Stimulated activated memory B cell treated with anti-CD40 and anti-IgM and Interleukin-4, amounts not matched to agents 10 μg/mL and 1 μg/mL and 100 μg/mL, for 72 hours (primary cell): ENCODE measurements at places on chromosomes 2 and 18.

DNA sequence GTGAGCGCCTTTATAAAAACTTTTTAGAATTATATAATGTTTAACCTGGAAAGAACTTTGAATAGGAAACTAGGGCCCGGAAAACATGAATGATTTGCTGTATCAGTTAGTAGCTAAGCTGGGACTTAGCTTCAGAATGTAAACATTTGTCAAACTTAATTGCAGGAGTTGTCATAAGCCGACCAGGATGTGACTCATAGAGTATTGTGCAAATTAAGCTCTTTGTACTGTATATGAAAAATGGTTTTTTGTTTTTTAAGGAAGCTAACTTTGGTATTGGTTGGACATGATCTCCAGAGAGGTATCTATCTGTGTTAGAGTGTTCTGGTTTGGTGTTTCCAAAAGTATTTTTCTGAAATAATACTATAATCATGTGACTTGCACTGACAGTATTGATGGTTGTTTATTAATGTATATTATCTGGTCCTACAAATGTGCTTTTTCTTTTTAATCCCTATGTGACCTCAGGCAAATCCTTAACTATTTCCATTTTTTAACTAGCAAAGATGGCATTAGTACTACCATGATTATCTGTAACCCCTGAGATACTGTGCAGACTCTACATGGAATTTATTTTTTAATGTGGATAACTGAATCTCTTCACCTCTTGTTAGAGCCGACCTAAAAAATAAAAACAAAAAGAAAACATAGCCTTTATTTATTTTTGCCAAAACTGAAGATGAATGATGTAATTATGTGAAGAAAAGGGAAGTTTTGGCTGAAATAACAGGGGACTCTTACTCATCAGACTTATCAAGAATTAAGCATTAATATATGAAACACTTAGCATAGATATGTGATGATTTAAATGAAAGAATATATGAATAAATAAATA is 11.7 kb downstream of the YIPF4 start:
- ATAC-seq: no peak

DNA sequence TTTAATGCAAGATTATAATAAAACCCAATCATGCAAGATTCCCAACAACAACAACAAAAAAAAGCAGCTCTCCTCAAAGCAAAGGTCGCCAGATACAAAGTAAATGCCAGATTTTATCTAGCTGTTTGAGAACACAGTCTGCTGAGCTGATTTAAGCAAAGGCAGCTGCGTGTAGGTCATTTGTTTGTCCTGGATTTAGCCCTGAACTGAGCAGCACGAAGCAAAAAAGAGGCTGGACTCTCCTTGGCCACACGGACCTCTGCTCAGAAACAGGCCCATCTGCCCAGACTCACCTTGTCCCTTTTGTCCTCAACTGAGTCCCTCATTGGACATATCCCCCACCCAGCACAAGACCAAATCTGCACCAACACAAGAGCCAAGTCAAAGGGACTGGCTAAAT is 91.5 kb downstream of the PID1 start:
- no peak for ATAC-seq

DNA sequence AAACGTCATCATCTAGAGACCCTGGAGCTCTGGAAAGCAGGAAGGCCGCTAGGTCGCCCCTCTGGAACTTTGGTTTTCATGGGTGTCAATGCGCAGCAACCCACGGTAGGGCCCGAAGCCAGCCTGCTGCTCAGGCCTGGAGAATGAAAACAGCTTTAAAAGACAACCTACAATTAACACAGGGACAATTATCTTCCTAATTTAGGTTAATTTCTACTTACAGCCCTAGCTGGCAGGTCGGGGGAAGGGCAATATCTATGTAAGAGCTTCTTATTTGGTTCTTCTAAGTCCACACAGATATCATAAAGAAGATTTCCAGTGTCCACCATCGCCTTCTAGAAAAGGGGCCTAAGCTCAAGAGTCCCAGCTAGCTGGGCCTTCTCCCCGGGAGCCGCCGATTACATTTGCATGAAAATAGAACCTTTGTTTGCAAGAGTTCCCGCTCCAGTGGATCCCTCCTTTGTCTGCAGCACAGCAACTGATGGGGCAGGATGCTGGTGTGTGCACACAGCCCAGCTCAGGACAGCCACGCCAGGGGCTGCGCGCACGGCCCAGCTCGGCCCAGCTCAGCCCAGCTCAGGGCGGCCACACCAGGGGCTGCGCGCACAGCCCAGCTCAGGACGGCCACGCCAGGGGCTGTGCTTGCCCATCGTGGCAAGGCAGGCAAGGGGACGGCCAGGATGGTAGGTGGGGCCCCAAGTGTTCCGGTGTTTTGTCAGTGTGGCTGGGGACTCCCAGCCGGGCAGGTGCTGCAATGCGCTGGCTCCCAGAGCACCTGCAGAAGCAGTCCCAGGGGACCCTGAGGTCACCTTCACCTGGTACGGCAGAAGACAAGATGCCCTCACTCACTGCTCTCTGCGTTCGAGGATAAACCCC is 109.1 kb downstream of the HDAC4 start:
- peak; percentile 77 for ATAC-seq

DNA sequence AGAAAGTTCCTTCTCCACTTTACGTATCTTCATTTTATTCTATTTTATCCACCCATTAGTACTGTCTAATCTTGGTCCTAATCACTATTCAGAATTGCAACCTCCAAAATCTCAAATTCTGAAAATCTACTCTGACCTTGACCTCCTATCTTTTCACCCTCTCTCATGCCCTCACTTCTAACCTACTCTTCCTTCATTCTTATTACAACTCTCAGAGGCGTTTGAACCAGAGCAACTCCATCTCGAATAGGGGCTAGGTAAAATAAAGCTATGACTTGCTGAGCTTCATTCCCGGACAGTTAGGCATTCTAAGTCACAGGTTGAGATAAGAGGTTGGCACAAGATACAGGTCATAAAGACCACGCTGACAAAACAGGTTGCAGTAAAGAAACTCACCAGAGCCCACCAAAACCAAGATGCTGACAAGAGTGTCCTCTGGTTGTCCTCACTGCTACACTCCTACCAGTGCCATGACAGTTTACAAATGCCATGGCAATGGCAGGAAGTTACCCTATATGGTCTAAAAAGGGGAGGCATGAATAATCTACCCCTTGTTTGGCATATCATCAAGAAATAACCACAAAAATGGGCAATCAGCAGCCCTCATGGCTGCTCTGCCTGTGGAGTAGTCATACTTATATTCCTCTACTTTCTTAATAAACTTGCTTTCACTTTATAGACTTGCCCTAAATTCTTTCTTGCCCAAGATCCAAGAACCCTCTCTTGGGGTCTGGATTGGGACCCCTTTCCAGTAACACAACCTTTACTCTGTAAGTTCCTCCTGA is 11.4 kb downstream of the CCDC88A start:
- no peak for ATAC-seq

DNA sequence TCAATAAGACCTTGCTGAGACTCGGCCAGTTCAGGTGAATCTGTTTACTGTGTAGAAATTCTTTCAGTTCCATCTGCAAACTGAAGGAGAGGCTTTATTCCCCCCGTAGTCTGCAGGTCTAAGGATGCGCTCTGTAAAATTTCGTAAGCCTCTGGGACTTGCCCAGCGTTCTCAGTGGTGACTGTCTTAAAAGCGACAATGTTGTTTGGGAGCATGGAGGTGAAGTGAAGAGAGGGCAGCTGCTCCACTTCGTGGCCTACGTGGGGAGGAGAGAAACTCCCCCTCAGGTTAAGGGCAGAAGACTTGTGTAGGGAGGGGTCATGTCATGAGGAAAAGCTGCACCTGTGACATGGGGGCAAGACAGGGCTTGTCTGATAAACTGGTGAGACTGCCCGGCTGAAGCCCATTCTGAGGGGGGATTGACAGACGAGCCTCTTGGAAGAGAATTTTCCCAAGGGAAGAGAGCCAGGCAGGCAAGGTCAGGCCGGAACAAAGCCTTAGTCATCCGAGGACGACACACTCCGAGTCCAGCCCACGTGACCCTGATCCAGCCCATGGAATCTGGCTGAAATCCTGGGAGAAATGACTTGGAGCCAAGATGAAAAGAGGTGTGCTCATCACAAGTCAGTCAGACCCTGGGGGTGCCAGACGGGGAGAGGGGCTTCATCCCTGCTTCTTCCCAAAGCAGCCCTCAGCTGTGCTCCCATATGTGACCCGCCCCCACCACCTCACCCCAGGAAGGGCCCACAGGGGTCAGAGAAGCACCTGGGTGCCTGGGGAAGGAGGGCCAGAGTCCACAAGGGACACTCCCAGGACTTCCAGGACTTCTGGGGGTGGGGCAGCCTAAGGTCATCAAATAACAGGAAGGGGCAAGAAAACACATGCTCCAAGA is 88.5 kb upstream of the SH3BP4 start:
- no peak for ATAC-seq

- no peak for ATAC-seq
These were observed 98.7 kb upstream of the ST3GAL5 start for GRCh38 chr2:85987266-85988174.

GRCh38 chr18:33495278-33495677 is 54.8 kb upstream of the CCDC178 start:
- ATAC-seq: no peak

DNA sequence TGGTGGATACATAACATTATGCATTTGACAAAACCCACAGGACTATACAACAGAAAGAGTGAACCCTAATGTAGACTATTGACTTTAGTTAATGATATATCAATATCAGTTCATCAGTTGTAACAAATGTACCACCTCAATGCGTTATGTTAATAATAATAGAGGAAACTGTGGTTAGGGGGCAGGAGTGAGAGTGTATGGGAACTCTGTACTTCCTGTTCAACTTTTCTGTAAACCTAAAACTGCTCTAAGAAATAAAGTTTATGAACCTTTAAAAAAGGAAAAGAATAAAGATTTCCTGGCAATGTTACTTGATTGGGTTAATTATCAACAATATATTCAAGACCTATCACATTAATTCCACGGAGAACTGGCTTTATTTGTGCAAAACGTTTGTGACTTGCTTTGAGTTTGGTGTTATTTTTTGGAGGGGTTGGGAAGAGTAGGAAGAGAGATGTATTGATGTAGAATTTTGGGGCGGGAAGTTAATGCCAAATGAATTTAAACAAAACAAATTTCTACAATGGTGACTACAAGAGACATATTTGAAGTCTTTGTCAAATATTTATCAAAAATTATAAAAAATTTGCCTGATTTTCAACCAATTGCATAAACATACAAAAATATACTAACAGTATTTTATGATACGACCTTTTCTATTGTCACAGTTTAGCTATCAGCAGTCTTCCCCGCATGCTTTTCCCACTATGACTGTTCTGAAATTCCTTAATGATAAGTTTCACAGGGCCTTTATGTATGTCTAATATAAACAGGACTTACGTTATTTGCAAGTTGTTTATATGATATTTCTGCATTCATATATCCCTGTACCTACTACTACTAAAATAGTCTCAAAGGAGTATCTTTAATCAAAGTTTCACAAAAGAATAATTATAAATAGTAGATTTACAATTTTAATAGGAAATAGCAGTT is 2.1 kb upstream of the RTN4 start:
- no peak for ATAC-seq

GRCh38 chr2:19710230-19710629 is 191.6 kb downstream of the TTC32 start:
- ATAC-seq: no peak

GRCh38 chr18:58870130-58870529 is 5.5 kb downstream of the ZNF532 start:
- no peak for ATAC-seq

GRCh38 chr2:224276251-224276650 is 125.7 kb downstream of the FAM124B start:
- ATAC-seq: no peak

GRCh38 chr18:44358402-44358801 is 322.3 kb upstream of the SETBP1 start:
- no peak for ATAC-seq

DNA sequence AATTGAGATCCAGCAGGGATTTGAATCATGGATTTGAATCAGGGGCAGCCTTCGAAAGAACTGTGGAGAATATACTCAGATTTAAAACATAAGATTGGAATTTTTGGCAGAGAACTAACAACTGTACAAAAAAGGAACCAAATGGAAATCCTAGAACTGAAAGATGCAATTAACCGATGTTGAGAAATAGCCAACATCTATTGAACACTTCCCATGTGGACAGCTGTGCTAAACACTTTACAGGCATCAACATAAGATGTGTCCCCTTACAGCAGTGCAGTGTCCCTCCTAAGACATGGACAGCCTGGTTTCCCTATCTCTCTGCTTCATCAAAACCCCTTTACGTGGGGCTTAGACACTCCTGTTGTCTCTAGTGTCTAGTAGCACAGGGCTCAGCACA is 3.7 kb upstream of the IL1RN start:
- ATAC-seq: no peak

GRCh38 chr2:239208465-239209180 is 192.2 kb downstream of the HDAC4 start:
- ATAC-seq: no peak

GRCh38 chr18:58391231-58391825 is 237.6 kb downstream of the ALPK2 start:
- ATAC-seq: no peak

- ATAC-seq: no peak
These were observed 23.7 kb downstream of the INPP1 start for GRCh38 chr2:190367091-190367490.

DNA sequence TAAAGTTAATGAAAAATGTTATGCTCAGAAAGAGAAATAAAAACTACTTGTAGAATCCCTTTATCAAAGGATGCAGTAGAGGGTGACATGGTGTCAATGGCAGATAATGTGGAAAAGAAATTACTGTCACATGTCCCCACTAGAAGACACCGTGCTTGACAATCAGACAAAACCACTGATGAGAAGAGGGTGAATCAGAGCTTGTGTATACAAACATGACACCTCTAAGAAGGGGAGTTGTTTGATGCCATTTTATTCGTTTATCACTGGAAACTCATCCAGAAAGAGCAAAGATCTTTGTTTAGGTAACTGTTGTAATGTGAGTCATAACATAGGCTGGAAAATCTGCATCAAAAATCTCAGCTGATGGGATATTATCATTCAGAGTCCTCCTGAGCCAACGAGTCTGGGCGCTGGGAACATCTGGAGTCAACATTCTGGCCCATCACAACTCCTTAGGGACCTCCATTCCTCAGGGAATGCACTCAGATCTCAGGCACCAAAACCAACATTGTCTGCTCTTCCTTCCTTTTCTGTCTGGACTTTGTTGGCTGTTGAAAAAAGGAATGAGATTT is 49.5 kb upstream of the RAB12 start:
- ATAC-seq: no peak

GRCh38 chr2:220550995-220551700 is 923.7 kb downstream of the SLC4A3 start:
- ATAC-seq: no peak

GRCh38 chr18:78378983-78379382 is 600.6 kb upstream of the SALL3 start:
- no peak for ATAC-seq

- ATAC-seq: no peak
These were observed 29.6 kb downstream of the GAD1 start for GRCh38 chr2:170846314-170846713.
